T-helper 22 cell (primary cell): ENCODE measurements at places on chromosomes 7 and 10.

DNA sequence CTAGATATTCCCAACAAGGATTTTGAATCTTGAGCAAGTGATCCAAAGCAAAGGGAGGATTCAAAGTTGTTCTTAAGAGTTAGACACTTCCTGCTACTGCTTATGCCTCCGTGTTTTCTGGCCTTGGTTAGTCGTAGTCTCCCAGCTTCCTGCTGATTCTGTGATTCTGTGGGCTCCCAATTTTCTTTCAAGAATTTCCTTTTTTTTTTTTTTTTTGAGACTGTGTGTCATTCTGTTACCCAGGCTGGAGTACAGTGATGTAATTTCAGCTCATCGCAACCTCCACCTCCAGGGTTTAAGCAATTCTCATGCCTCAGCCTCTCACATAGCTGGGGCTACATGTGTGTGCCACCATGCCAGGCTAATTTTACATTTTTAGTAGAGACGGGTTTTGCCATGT lies 4.4 kb upstream of the ITGB8 start:
- DNase-seq = no peak

GRCh38 chr10:48606530-48607355 lies 1.9 kb upstream of the ARHGAP22 start:
- DNase-seq = no peak

DNA sequence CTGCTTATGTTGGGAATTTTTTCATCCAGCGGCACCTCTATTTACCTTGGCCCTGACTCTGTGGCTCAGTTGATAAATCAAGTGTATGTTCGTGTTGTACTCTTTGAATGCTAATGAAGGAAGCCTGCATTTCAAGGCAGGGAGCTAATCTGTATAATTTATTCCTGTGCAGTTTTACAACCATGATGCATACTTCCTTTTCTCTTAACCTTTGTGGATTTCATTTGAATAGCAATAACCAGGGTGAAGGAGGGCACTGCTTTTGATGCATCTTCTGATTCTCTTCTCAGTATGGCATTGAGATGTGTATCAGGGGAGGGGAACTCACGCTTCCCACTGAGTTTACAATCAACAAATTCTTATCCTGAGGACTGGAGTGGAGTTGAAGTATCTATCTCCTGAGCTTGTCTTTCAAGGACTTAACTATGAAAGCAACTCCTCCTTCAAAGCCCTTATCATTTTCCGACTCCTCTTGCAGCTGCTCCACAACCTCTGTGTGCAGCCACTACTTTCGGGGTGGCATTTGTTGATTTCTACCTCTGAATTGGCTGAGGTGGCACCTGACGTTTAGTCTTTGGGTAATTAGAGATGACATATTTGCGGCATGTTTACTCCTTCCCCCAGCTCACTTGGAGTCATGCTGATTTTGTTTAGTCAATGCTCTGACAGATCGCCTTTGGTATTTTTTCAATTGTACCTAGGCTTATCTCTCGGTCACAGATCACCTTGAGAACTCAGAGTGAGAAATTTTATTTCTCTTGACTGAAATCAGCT lies 275.2 kb downstream of the PHTF2 start:
- no peak for DNase-seq

GRCh38 chr10:60137292-60137992 lies 231.1 kb upstream of the CCDC6 start:
- no peak for DNase-seq

DNA sequence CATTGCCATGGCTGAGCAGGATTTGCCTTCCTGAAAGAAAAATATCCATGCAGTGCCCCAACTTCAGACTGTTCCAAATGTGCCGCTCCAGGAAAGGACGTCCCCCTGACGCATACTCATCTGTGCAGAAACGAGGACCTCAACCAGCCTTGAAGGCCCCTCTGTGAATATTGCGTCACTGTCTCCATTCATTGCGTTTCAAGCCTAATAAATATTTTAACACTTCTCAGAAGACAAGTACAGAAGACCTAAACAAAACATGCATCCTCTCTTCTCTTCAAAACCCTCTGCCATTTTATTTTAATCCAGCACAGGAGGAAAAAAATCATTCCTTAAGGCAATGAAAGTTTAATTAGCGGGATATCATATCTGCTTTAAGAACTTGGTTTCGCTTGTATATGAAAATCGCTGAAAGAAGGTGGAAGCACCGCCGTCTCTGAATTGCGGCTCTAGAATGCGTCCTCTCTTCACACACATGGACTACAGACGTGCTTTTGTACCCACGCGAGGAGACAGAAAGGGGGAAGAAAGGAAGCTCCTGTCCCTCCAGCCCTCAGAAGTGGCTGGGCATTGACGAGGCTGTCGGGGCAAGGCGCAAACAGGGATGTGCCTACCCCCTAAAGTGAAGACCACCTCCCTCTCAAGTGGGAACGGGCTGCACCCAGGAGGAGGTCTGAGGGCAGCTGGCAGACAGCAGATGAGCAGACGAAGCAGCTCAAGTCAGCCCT lies 36.8 kb downstream of the RGS10 start:
- no peak for DNase-seq
